Colonic mucosa (tissue), 4 donors: ENCODE measurements at places on chromosomes 7 and 10.

GRCh38 chr7:34080513-34080912, 175.2 kb downstream of the BMPER start:
- H3K36me3 ChIP-seq: no peaks in the 10 kb centered on the region
- no peaks in the 10 kb centered on the region for H3K4me1 ChIP-seq
- no peak for DNase-seq
- no peak overlapping the region for H3K4me3 ChIP-seq
- H3K27ac ChIP-seq: no peak overlapping the region
- H3K27me3 ChIP-seq: no peaks in the 10 kb centered on the region

DNA sequence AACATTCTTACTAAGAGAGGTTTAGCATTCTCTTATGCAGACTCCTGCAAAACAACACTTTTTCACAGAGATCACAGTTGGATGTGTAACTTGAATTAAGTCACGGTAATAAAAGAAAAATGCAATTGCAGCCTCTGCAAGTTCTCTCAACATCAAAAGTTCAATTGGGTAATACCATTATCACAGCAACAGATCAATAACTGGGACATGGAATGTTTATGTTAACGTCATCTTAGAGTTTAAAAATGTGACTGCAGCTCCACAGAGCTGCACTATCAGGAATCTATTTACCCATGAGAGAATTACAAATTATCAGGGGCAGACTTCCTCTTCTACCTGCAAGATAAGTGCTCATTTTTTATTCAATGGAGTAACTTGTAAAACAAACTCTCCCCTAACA, 86.7 kb downstream of the VSTM4 start:
- no peaks in the 10 kb centered on the region for H3K27me3 ChIP-seq
- DNase-seq: no peak
- H3K4me3 ChIP-seq: no peak overlapping the region
- H3K27ac ChIP-seq: no peak overlapping the region
- no peaks in the 10 kb centered on the region for H3K36me3 ChIP-seq

DNA sequence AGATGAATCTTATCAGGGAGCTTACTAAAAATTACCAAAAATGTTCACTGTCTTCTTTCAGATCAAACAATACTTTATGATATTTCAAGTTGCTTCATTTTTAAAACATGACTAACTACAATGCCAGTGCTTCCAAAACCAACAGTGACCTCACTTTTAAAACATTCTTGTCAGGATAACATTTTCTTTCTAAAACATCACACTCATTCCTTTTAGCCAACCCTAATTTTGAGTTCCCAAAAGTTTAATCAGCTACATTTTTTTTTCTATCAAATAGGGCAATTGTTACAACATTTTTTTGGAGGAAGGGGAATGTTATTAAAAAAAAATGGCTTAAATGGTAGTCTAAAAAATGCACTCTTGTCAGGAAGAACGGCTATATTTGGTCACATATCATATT, 37.3 kb downstream of the RTKN2 start:
- H3K27me3 ChIP-seq: no peaks in the 10 kb centered on the region
- H3K4me1 ChIP-seq: no peaks in the 10 kb centered on the region
- no peaks in the 10 kb centered on the region for H3K36me3 ChIP-seq
- H3K4me3 ChIP-seq: no peak overlapping the region

- H3K27ac ChIP-seq: no peak overlapping the region
- no peak overlapping the region for H3K4me3 ChIP-seq
- H3K36me3 ChIP-seq: no peaks in the 10 kb centered on the region
- no peaks in the 10 kb centered on the region for H3K4me1 ChIP-seq
These were observed 3.5 kb downstream of the LRRN3 start for GRCh38 chr7:111094419-111094818.
